H1 (cell line): ENCODE measurements at places on chromosomes 5 and 9. TPM values are rescaled to one million over a fixed set of nuclear protein-coding genes. Genes with fewer than 3 reads are reported as not detected.

DNA sequence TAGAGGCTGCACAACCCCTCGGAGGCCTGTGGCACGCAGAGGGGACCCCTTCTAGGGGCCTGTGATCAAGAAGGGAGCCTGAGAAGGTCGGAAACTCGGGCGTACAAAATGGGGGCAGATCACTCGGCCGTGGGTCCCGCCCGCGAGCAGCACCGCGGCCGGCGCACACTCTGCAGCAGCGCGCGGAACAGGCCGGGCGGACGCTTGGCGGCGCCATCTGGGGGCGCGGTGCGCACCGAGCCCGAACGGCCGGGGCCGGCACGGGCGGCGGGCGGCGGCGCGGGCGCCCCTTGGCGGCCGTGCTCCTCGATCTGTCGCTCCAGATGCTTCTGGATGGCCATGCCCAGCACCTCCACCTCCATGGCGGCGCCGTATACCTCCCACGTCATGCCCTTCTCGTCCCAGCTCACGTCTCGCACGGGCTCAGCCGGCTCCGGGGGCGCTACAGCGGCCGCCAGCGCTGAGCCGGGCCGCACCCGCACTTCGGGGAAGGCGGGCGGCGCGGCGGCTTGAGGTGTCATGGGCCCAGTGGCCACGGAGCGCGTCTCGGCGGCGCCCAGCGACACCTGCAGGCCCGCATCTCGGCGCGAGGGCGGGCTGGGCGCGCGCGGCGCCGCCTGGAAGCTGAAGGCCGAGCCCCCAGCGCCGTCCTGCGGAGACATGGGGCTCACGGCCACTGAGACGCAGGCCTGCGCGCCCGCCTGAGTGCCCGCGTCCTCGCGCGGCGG is 13.1 kb downstream of the GPRIN1 start:
- no peak for DNase-seq
- H3K27ac ChIP-seq: no peak overlapping the region
- H3K4me1 ChIP-seq: 0 out of 2 replicates have a peak, but pooled peaks cover 2% of the 10 kb centered on the region
- no peaks in the 10 kb centered on the region for H3K36me3 ChIP-seq
- 0 out of 2 replicates have a peak overlapping the region, but pooled peaks have one; percentile 10 for H3K4me3 ChIP-seq

GRCh38 chr5:180201051-180201987 is 7.7 kb downstream of the RASGEF1C start:
- no peak overlapping the region for H3K4me3 ChIP-seq
- no peaks in the 10 kb centered on the region for H3K36me3 ChIP-seq
- H3K27me3 ChIP-seq: no peaks in the 10 kb centered on the region

GRCh38 chr5:140366589-140367255 is 6.7 kb downstream of the SLC4A9 start:
- H3K27me3 ChIP-seq: peaks cover 3% of the 10 kb centered on the region; the same call in 1 of the 2 replicates
- H3K36me3 ChIP-seq: no peaks in the 10 kb centered on the region
- H3K4me1 ChIP-seq: peaks cover 3% of the 10 kb centered on the region; the same call in 1 of the 2 replicates
- H3K27ac ChIP-seq: no peak overlapping the region
- H3K4me3 ChIP-seq: no peak overlapping the region

Gene TIMD4
- total RNA-seq: not detected in 2 replicates

GRCh38 chr5:1930501-1930879 is 47.8 kb upstream of the IRX4 start:
- H3K4me3 ChIP-seq: peak overlapping the region; percentile 68
- H3K4me1 ChIP-seq: peaks cover 3% of the 10 kb centered on the region
- H3K27me3 ChIP-seq: peaks cover 2% of the 10 kb centered on the region
- DNase-seq: no peak

- no peaks in the 10 kb centered on the region for H3K36me3 ChIP-seq
- H3K27me3 ChIP-seq: peaks cover 2% of the 10 kb centered on the region; the same call in 1 of the 2 replicates
- DNase-seq: no peak
- H3K4me1 ChIP-seq: no peaks in the 10 kb centered on the region
- H3K27ac ChIP-seq: no peak overlapping the region
Observed at GRCh38 chr5:139812836-139813805, 17.5 kb downstream of the PSD2 start.

DNA sequence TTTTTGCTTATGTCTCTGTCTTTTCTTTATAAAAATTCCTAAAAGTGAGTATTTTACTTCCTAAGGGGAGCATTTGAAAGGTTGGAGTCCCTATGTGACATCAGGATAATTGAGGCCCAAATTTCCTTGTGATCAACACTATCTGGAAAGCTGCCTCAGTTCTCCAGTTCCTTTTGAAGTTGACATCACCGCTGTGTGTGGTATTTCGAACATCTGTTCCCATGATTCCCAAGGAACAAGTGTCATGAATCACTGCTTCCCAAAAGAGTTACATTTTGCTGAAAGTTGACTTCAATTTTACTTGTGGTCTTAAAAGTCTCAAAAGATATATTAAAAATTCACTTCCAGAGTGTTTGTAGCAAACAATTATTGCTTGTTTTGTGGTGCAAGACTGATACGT is 452.1 kb upstream of the RGMB start:
- no peak for DNase-seq
- no peak overlapping the region for H3K27ac ChIP-seq
- H3K36me3 ChIP-seq: no peaks in the 10 kb centered on the region

DNA sequence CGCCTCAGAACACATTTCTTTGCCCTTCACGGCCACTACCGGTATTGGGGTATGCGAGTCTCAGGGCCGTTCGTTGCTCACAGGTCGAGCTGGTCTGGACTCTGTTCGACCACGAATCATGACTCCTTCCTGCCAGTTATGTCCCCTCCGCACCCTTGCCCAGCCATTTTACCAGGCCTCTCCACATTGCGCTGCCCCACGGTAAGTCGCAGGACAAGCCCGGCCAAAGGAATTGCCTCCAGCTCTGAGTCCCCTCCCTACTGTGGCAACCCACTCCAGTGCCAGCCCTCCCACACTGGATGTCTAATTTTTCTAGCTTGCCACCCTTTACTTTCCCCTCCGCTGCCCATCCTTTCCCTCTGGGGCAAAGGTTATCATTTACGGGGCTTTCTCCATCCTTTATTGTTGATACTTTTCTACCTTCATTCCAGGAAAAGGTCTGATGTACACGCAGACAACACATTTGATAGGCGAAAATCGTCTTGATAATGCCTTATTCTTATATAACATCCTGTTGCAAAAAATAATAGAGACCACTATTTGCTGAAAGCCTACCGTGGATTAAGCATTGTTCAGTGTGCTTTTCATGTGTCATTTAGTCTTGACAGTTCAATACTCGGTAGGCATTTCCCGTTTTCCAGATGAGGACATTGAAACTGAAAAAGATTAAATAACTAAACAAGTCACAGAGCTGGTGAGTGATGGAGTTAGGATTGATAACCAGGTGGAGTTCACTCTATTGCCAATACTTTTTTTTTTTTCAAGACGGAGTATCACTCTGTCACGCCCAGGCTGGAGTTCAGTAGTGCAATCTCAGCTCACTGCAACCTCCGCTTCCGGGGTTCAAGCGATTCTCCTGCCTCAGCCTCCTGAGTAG is 958 bp upstream of the HSPA5 start:
- H3K27ac ChIP-seq: peak overlapping the region; percentile 91
- peaks cover 32% of the 10 kb centered on the region for H3K36me3 ChIP-seq
- H3K27me3 ChIP-seq: peaks cover 2% of the 10 kb centered on the region
- no peaks in the 10 kb centered on the region for H3K4me1 ChIP-seq

- no peaks in the 10 kb centered on the region for H3K36me3 ChIP-seq
- H3K4me3 ChIP-seq: no peak overlapping the region
- no peaks in the 10 kb centered on the region for H3K27me3 ChIP-seq
- no peak overlapping the region for H3K27ac ChIP-seq
Observed at GRCh38 chr5:151699071-151699901, 12.6 kb upstream of the SPARC start.

GRCh38 chr9:133103183-133103986 is 17.7 kb downstream of the RALGDS start:
- H3K27me3 ChIP-seq: no peaks in the 10 kb centered on the region
- H3K4me3 ChIP-seq: no peak overlapping the region
- DNase-seq: peak; percentile 93
- no peak overlapping the region for H3K27ac ChIP-seq

DNA sequence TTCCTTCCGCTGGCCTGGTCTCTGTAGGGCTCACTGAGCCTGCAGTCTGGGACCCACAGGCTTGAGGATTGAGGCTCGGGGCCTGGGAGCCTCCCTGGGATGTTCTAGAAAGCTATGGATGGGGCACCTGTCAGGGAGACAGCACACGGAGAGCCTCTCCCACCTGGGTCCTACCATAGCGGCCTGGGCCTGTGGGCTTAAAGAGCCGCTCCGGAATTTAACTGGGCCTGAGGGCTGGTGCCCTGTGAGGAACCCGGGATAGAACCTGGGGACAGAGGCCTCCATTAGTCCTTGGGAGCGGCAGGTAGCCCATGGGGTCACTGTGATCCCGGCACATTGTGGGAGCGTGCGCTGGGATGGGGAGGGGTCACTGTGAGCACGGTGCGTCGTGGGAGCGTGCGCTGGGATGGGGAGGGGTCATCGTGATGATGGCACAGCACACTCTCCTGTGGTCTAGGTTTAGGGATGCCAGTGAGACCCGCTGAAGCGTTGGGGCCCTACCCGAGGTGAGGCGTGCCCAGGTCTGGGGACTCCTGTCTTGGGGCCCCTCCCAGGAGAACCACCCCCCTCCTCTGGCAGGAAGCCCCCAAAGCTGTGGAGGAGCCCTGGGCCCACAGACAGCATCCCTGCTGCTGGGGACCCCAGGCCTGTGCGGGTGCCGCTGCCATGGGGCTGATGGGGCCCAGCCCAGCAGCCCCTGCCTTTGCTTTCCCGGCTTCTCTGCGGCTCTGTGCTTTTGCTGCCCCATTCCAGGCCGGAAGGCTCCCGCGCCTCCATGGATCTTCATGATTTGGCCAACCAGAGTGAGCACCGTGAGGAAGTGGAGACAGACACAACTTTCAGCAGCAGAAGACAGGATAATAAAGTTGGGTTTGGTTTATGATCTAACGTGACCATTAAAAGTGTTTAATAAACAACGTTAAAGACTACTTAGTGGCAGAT is 3.4 kb upstream of the CEP72 start:
- no peak for DNase-seq
- H3K36me3 ChIP-seq: no peaks in the 10 kb centered on the region
- H3K4me3 ChIP-seq: no peak overlapping the region
- peaks cover 2% of the 10 kb centered on the region; the same call in 1 of the 2 replicates for H3K27me3 ChIP-seq
- H3K27ac ChIP-seq: no peak overlapping the region

DNA sequence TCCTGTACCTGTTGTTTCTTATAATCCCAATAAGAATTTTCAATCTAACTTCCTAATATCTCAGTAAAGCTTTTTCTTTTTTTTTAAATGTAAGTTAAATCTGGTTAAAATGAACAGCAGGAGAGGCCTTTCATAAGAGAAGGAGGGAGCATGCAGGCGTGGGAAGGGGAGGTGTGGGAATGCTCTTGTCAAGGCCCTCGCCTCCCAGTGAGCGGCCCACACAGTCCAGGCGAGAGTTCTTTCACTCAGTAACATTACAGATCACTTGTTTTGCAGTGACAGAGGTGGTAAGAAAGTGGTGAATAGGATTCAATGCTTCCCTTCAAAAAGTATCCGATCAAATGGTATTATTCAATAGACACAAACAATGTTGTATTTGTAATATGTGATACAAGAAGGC is 125.0 kb downstream of the EPB41L4A start:
- no peaks in the 10 kb centered on the region for H3K36me3 ChIP-seq
- H3K27me3 ChIP-seq: no peaks in the 10 kb centered on the region
- no peaks in the 10 kb centered on the region for H3K4me1 ChIP-seq
- no peak overlapping the region for H3K27ac ChIP-seq

GRCh38 chr5:76547242-76547890 is 75.8 kb downstream of the F2RL2 start:
- H3K27me3 ChIP-seq: no peaks in the 10 kb centered on the region
- no peak for DNase-seq
- no peak overlapping the region for H3K4me3 ChIP-seq
- peaks cover 12% of the 10 kb centered on the region for H3K4me1 ChIP-seq
- H3K27ac ChIP-seq: no peak overlapping the region

DNA sequence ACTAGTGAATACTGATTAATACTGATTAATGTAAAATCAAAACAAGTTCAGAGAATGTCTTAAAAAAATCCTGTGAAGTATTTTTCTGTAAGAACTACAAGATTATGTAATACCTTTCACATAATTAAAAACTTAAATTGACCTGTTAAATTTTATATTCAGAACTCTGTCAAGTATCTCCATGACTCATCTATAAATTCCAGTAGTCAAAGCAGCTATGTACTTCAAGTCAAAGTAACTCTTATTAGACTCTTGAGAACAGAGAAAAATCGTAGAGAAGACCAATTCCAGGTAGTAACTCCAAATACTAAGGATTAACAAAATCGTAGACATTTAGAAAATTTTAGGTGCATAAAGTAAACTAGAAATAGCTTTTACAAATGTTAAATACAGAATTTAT is 77.1 kb downstream of the HOMER1 start:
- no peaks in the 10 kb centered on the region for H3K4me1 ChIP-seq
- no peak overlapping the region for H3K4me3 ChIP-seq
- no peak for DNase-seq
- no peaks in the 10 kb centered on the region for H3K36me3 ChIP-seq

DNA sequence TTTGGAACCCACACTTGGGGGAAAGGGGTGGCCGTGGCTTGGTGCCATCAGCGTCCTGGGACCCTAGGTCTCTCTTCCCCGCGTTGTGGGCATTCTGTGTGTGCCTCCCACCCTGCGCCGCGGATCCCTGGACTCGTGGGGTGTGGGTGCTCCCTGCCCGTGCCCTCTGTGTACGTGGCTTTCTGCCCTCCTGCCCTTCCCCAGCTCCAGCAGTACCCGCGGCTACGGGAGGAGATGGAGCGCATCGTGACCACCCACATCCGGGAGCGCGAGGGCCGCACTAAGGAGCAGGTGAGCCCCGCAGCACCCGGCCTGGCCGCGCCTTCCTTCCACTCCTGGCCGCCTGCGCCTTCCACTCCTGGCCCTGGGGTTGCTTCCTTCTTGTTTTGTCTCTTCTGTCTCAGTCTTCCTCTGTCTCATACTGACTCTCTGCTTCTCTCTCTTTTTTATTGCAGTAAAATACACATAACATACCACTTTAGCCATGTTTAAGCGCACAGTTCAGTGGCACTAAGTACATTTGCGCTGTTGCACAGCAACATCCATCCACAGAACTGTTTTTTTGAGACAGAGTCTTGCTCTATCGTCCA is 30.7 kb downstream of the DNM1 start:
- no peak overlapping the region for H3K4me3 ChIP-seq
- no peak overlapping the region for H3K27ac ChIP-seq
- 0 out of 2 replicates have a peak, but pooled peaks cover 2% of the 10 kb centered on the region for H3K36me3 ChIP-seq
- H3K27me3 ChIP-seq: no peaks in the 10 kb centered on the region; the same call in 1 of the 2 replicates
- no peaks in the 10 kb centered on the region for H3K4me1 ChIP-seq

Gene NRG2
- total RNA-seq: 0.21 and 0.54 TPM in 2 replicates

DNA sequence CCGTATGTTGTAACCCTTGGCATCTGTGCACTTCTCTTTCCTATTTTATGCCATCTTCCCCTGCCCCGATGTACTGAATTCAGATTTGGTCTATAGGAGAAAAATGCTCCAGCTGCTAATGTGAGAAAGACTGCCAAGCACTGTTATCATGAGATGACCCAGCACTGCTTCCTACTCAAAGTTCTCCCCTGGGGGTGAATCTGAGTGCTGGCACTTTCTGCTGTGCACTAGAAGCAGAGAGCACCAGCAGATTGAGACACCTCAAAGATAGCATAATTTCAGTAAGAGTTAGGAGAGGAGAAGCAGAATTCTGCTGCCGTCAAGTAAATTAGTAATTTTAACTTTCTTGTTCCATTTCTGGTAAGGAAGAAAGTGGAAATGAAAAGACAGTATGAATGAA is 92.8 kb upstream of the ACOT12 start:
- DNase-seq: no peak
- no peak overlapping the region for H3K27ac ChIP-seq
- H3K4me1 ChIP-seq: no peaks in the 10 kb centered on the region
- H3K4me3 ChIP-seq: no peak overlapping the region
